ENCODE measurements at places on chromosomes 7 and 10.

GRCh38 chr10:12787297-12787696 is 214.2 kb downstream of the CCDC3 start:
- DNase-seq, result no peak

DNA sequence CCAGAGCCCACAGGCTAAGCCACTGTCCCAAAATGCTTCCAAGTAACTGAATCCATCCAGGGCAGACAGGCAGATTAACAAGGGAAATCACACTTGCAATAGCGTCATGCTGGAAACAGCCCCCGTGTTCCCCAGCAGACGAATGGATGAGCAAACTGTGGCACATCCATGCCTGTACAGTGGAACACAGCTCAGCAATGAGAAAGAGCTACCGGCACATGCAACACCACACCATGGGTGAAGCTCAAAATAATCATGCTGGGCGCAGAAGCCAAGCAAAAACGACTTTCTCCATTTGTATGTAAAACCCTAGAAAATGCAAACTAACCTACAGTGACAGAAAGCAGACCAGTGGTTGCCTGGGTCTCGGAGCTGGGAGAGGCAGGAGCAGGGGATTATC is 153.1 kb downstream of the SLIT1 start:
- DNase-seq, result no peak

DNA sequence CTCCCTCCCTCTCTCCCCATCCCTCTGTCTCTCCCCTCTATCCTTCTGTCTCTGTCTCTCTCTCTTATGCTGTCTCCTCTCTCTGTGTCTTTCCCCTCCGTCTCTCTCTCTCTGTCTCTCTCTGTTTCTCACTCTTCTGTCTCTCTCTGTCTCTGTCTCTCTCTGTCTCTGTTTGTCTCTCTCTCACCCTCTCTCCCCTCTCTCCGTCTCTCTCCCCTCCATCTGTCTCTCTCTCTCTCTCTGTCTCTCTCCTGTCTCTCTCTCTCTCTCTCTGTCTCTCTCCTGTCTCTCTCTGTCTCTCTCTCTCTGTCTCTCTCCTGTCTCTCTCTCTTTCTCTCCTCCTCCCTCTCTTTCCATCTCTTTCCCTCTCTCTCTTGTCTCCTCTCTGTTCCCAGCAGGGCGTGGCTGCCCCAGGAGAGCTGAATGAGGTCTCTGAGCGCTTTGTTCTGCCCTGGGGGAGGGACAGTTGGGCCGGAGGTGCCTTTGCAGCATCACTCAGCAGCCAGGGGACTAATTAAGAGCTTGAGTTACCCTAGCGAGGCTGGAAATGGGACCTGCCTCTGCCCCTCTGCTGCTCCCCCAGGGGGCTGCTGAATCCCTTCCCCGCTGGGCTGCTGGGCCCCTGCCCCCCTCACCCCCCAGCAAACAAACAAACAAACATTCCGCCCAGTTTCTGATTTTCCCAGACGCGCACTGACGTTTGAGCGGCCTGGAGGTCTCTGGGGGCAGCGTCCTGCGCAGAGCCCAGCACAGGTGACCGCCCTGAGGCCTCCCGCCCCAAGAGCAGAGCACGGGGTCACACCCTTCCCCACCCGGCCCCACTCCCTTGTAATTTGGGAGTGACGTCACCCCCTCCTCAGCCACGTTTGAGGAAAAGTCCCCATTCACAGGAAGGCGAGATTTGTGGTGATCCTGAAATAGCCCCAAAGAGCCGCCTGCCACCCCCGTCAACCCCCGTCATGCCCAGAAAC is 68.1 kb downstream of the PDGFA start:
- no peak for DNase-seq

- DNase-seq, result no peak
Measured at GRCh38 chr7:22572292-22572691, 72.3 kb upstream of the STEAP1B start.

DNA sequence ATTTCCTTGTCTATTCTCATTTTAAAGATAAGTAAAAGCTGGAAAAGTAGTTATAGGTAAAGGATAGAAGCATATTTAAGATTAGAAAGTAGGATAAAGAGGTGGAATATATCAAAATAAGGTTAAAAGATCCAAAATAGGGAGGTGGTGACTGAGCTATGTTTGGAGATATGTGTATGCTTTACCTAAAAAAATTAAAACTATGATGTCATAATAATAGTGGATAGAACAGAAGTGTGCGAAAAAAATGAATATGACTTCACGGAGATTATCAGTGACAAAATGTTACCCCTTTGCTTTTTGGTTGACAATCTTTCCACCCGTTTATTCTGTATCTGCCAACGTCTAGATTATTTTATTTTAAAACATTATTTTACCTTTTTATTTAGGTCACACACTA is 33.4 kb upstream of the FERD3L start:
- no peak for DNase-seq

- DNase-seq, result no peak
Measured at GRCh38 chr10:93379731-93380575, 102.2 kb downstream of the MYOF start.

- DNase-seq, result no peak
Measured at GRCh38 chr7:45699015-45699309, 124.8 kb downstream of the ADCY1 start.

DNA sequence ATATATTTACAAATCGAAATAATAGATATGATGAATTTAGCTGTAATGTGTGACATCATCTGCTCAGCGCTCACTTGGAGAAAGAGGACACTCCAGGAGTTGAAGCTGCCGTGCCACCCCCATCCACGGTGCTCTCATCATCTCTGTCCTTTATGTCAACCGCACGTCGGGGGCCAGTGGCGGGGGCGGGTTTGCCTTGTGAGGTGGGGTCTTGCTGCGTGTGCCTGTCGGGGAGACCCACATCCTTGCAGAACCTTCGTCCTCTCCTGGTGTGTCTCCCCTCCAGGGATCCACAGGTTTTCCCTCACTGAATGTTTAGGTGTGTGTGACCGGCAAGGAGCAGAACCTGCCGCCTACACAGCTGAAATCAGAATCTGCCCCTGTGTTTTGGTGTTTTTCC is 71.6 kb downstream of the INPP5A start:
- DNase-seq, result no peak

DNA sequence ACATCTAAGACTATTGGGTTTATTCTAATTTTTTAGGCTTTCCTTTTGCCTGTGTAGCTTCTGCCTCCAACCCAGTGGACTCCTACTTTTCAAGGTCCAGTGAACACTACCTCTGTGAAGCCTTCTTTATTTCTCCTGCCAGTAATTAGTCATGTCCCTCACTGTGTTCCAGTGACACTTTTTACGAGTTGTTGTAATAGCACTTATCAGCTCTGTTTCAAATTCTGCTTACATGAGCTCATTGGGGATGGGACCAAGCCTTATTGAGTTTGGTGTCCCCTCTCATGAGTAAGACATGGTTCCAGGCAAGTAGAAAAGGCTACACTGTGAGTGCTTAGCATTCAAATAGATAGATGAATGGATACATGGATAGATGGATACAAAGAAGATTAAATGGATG is 184.6 kb downstream of the HIBADH start:
- DNase-seq, result no peak

DNA sequence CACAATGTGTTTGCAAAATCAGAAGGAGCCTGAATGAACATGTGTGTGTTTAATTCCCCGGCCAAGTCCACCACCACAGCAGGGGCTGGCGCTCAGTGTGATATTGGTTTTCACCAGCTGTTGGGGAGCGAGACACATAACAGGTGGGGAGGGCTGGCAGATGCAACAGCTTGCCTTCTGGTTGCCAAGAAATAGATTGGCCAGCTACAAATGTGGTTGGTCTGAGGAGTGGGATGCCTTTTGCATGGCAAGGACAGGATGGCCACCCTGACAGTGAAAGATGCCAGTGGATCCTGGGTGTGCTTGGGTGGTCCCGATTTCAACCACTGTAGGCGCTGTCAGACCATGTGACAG is 292.5 kb upstream of the FZD8 start:
- no peak for DNase-seq

GRCh38 chr10:80104066-80104926 is 25.8 kb downstream of the TMEM254 start:
- DNase-seq, result peak; percentile 10

DNA sequence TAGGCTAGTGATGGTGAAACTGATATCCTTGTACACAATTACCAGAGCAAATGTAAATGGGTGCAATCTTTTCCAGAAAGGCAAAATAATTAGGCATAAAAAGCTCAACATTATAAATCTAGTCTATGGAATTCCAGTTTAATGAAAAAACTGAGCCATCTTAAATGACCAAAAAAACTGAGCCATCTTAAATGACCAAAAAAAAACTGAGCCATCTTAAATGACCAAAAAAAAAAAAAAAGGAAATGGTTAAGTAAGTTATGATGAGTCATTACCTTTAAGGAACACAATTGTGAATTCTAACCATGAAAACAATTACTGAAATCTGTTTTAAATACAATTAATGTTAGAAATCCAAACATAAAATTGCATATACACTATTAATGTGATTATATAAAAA is 25.3 kb downstream of the USP6NL start:
- DNase-seq, result no peak

- DNase-seq, result no peak
Measured at GRCh38 chr10:116371737-116372136, 47.5 kb downstream of the CCDC172 start.

DNA sequence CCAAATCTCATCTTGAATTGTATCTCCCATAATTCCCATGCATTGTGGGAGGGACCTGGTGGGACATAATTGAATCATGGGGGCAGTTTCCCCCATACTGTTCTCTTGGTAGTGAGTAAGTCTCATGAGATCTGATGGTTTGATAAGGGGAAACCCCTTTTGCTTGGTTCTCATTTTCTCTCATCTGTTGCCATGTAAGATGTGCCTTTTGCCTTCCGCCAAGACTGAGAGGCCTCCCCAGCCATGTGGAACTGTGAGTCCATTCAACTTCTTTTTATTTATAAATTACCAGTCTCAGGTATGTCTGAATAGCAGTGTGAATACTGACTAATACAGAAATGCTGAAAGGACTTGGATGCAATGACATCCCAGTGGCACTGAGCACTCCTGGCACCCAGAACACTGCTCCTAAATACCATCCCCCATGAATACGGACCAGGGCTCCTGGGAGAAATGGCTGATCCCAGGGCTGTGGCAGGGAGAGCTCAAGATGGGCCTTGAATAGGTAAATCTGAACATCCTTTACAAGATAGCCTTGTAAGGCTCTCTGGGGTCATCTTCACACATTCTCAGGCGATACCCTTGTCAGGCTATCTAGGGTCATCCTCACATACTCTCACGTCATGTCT is 19.4 kb downstream of the ZFAND2A start:
- DNase-seq, result no peak

DNA sequence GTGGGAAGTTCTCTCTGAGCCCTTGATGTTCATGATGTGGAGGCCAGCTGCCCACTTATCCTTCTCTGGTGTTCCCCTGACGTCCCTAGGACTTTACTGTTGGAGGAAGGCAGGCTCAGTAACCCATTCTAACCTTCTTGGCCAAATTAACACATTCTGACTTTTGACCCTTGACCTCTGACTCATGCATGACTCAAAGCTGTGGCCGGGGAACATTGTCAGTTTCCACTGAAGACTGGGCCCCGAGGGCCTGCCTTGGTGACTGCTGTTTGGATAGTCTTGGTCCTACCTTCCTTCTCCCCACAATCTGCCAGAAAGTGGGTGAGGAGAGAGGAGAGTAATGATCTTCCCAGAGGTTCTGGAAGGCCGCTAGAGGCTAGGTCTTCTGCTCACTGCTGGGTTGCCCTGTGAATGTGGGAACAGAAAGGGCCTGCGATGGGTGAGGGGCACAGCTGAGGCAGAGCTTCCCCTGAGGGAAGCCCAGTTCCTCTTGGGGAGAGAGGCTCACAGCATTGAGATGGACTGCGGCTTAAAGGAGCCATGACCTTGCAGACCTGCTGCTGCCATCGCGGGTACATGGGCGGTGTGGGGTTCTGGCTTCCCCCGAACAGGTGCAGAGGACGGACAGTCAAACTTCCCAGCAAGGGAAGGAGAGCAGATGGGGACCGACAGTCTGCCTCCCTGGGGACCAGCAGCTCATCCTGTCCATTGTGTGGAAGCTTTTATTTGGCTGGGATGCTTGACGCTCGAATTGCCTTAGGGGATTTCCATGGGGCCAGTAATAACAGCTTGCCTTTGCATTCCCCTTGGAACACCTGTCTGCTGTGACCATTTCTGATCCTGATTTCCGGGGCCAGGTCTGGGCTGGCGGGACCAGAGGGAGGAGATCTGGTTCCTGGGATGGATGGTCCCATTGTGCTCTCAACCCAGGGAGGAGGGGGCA is 43.8 kb downstream of the ADAMTS14 start:
- DNase-seq, result no peak

DNA sequence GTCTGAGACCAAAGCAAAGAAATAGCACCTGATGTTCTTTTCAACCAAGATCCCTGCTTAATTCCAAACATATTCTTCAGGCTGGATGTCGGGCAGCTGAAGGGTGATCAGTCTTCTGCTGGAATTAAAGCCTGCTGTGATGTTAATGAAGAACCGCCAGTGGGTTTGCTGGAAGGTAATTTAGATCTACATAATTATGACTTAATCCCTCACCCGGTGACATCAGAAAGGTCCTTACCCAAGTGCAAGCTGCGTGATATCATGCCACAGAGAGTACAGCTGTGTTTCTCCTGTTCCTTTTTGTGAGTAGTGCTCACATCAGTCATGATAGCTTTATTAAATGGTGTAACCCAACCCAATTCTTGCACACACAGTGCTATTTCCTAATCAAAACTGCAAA is 29.1 kb upstream of the LRGUK start:
- no peak for DNase-seq

- no peak for DNase-seq
Measured at GRCh38 chr7:86668315-86668714, 24.6 kb downstream of the GRM3 start.

DNA sequence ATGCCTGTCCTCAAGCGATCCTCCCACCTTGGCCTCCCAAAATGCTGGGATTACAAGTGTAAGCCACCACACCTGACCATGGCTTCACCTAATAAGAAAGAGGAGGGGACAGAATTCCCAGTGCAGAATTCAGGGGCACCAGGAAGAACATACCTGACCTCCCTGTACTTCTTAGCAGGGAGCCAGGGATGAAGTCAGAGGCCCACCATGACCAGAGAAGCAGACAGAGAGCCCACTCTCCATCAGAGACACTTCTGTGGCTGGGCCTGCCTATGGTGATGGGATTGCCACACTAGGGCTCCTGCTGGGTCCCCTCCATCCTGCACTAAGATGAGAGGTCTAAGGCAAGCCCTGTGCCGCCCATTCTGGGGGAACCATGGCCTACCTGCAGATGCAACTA is 157.4 kb upstream of the LYZL2 start:
- no peak for DNase-seq

Measured in germinal center (tissue), 1 donor.